ENCODE measurements at places on chromosomes 1 and 21.

DNA sequence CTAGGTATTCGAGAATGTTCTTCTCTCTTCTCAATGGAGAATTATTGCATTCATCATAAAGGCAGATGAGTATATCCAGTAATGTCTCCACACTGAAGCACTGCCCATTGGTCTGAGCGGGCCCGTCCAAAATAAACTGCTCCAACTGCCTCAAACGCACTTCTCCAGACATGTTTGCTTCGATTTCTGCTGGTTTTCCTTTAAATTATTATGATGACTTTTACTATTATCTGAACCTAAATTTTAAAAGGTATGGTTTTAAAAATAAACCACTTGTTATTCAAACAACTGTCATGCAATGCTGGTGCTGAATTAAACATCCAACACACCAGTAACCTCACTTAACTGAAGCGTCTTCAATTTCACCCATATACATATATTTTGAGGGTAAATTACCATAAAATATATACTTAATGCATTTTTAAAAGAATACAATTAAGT, 1.3 kb downstream of the CDC42BPA start:
- DNase-seq, result peak; percentile 16

- no peak for DNase-seq
These were observed 95.0 kb upstream of the VAV3 start for GRCh38 chr1:108059945-108060344.

- DNase-seq, result peak; percentile 68
These were observed 84.1 kb upstream of the ZNF326 start for GRCh38 chr1:89910780-89911179.

DNA sequence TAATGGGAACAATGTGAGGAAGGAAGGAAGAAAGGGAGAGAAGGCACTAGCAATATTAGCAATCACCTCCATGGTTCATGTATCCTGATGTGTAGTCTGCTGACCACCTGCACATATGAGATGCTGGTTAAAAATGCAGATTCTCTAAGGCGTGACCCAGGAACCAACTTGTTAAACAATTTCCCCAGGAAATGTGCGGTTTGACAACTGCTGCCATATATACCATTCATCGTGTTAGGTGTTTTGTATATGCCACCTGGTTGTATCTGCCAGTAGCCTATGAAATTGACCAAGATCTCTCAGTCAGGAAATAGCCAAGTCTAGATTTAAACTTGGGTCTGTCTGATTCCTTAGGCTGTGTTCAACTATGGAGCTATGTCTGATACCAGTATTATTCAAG, 4.1 kb downstream of the SEMA4A start:
- no peak for DNase-seq

- DNase-seq, result no peak
These were observed 25.8 kb downstream of the PIGP start for GRCh38 chr21:37047079-37047478.

DNA sequence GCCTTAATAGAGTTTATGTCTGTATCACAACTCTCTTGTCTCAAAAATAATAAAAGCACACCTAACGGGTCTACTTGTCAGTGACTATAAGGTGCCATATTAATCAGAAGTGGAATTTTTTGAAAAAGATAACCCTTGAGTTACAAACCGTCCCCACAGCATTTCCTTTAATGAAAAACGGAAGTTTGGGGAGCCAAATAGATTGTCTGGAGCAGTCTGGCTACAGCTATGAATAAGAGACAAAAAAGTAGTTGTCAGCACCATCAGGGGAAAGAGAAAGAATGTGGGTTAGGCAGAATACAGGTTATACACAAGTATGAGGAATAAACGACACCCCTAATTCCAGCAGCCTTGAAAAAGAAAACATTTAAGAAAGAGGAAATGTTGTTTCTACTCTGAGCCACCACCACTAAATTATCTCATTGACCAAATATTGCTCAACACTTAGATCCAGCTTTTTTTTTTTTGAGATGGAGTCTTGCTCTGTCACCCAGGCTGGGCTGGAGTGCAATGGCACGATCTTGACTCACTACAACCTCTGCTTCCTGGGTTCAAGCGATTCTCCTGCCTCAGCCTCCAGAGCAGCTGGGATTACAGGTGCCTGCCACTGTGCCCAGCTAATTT, 29.4 kb upstream of the USP24 start:
- peak; percentile 51 for DNase-seq

- DNase-seq, result peak; percentile 99
These were observed 9.4 kb upstream of the THEMIS2 start for GRCh38 chr1:27862671-27863537.

GRCh38 chr1:65278376-65279069, 30.8 kb upstream of the DNAJC6 start:
- DNase-seq, result peak; percentile 46

DNA sequence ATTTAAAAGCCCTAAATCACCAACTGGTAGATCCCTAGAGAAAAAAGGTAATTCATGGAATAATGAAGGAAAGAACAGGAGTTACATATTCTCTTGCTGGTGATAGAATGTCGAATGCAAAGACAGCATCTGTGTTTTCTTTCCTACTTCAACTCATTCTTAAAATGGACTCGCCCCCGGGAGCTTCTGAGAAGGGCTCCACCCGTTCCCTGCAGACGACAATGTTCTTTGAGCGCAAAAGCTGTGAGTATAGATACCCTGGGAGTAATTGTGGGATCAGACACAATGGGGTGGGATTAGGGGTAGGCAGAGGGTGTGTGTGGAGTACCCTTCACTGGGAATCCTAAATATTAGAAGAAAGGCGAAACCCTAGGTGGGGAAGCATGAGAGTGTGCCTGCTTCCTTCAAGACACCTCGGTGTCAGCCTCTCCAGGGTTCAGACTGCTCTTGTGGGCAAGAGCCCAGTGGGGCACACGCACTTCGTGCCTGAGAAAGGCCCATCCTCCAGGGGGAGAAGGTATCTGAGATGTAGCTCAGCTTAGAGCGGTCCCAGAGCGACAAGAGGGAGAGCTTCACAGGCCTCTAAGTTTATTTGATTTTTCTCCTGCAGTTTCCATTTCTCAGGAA, 123.3 kb upstream of the DPYD start:
- peak; percentile 17 for DNase-seq

All from AG10803 (cell line).